ENCODE measurements at places on chromosomes 11 and 22.

GRCh38 chr22:44943701-44944324, 66.0 kb downstream of the PHF21B start:
- DNase-seq: no peak

GRCh38 chr11:61657566-61658290, 22.5 kb upstream of the DAGLA start:
- no peak for DNase-seq

GRCh38 chr22:44436736-44437135, 61.3 kb downstream of the RTL6 start:
- no peak for DNase-seq

DNA sequence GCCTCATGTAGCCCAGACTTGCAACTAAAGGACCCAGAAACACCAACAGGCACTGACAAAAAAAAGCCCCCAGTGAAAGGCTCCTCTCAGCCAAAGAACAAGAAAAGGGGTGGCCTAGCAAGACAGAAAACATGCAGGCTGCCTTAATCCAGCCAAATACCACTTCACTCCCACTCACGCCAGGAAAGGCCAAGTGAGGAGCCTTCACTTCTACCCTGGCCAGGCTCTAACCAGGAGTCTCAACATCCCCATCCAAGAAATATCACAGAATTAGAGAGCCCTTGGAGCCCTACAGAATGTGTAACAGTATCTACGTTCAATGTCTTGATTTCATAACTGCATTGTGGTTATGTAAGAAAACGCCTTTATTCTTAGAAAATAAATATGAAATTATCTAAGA, 149.0 kb downstream of the APOL5 start:
- DNase-seq: no peak

DNA sequence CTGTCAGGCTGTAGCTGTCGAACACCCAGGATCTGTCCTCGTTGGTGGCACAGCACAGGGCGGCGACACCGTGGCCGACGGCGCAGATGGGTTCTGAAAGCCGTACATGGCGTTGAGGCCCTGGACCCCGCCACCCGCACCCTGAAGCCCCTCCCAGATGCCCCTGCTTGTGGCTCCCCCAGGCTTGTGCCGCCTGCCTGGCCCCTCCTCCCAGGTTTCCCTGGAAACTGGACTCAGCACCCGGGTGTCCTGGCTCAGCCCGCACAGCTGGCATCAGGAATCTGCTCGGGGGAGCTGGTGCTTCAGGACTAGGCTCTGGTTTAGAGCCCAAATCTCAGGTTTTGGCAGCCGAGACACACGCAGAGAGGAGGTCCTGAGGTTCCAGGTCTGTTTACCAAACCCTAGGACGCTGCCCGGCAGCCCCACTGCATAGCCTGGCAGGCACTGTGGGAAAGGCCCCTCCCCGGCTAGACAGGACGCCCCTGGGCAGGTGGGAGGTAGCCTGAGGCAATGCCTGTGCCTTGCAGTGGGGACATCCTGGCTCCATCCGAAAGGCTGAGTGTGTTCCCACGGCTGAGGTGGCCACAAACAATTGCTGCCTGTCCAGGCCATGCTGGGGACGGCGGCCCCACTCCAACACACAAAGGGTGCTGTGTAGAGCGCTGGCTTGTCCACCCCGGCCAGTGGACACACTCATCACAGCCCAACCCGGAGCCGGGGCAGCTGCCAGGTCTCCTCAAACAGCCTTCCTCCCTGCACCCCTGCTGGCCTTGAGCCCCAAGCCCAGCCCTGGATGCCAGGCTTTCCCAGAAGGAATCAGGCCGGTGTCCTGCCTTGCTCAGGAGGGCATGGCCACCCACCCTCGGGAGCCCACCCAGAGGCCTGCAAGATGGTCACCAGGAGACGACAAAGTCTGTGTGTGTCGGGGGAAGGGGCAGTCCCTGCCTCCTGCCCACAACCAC, 4.6 kb downstream of the GATD1 start:
- DNase-seq: no peak

- no peak for DNase-seq
Observed at GRCh38 chr11:133619973-133620372, 87.7 kb upstream of the OPCML start.

DNA sequence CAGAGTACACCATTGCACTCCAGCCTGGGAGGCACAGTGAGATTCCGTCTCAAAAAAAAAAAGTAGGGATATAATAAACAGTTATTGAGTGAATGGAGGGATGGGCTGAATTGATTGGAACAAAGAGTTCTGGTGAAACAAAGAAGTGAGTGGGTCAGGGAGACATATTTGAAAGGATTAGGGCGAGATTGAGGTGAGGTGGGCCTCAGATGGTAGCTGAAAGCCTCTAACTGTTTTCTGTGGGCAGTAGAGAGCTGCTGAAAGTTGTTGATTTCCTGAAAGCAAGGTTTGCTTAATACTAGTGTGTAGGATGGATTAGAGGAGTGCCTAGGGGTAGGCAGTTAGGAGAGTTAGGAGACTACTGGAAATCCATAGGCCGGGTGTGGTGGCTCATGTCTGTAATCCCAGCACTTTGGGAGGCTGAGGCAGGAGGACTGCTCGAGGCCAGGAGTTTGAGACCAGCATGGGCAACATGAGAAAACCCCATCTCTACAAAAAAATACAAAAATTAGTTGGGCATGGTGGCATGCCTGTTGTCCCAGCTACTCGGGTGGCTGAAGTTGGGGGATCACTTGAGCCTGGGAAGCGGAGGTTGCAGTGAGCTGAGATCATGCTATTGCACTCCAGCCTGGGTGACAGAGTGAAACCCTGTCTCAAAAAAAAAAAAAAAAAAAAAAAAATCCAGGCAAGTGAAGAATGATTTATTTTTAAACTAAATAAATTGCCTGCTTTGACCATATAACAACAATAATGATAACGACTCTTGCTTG, 41.4 kb upstream of the PTPRJ start:
- no peak for DNase-seq

All from activated CD4-positive, alpha-beta T cell treated with anti-CD3 and anti-CD28 coated beads, Interleukin-10, Interleukin-2, amounts not matched to agents 100 ng/mL and 50 ng/mL, durations not matched to agents 16 hours and 8 hours (primary cell).